ENCODE measurements at places on chromosomes 16 and 17.

- DNase-seq: no peak
Measured at GRCh38 chr16:73177729-73178295, 129.9 kb upstream of the ZFHX3 start.

DNA sequence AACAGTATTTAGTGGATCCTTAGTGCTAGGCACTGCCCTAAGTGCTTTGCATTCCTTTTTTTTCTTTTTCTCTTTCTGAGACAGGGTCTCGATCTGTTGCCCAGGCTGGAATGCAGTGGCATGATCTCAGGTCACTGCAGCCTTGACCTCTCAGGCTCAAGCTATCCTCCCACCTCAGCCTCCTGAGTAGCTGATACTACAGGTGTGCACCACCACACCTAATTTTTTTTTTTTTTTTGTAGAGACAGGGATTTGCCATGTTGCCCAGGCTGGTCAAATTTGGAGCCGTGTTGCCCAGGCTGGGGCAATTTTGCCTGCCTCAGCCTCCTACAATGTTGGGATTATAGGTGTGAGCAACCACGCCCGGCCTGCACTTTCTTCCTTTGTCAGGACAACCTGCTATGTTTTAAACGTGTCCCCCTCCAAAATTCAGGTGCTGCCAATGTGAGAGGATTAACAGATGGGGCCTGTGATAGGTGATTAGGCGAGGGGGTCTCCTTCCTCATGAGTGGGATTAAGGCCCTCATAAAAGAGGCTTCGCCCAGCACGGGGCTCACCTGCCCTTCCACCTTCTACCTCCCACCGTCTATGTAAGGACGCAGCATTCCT is 5.4 kb downstream of the NQO1 start:
- DNase-seq: no peak

- DNase-seq: peak; percentile 73
Measured at GRCh38 chr17:44331249-44331760, 6.7 kb upstream of the SLC25A39 start.

DNA sequence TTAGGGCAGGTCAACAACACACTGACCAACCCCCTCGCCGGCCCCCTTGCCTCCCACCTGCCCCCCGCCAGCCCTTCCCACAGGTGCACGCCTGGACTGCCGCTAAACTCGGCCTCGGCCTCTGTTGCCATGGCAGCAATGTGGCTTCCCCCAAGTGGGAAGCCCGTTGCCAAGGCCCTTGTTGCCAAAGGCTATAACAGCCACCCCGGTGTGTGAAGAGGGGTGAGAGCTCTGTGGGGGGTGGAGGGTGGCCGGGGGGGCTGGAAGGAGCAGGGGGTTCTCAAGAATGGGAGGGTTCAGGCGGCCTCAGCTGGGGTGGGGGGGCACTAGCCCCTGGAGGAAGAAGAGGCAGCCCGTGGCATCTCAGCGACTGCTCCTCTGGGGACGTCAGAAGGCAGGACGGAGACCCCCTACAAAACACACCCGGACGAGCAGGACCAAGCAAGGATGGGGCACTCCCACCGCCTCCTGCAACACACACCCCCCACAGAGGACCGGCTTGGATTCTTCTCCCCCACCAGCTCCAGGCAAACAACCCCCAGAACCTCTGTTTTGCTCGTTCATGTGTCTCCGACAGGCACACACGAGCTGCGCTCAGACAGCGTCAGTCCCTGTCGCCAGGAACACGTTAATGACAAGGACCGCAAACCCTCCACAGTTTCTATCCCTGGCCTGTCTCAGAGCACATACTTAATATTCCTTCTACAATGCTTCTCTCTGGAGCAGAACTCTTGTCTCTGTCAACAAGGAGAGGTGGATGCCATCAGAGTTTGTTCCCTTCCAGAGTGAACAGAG is 55.7 kb downstream of the ABR start:
- DNase-seq: no peak

- DNase-seq: no peak
Measured at GRCh38 chr16:88927661-88928060, 49.3 kb downstream of the CBFA2T3 start.

GRCh38 chr16:84672276-84673202 is 24.2 kb downstream of the KLHL36 start:
- DNase-seq: peak; percentile 84

- DNase-seq: no peak
Measured at GRCh38 chr16:21076186-21076883, 74.3 kb downstream of the DNAH3 start.

DNA sequence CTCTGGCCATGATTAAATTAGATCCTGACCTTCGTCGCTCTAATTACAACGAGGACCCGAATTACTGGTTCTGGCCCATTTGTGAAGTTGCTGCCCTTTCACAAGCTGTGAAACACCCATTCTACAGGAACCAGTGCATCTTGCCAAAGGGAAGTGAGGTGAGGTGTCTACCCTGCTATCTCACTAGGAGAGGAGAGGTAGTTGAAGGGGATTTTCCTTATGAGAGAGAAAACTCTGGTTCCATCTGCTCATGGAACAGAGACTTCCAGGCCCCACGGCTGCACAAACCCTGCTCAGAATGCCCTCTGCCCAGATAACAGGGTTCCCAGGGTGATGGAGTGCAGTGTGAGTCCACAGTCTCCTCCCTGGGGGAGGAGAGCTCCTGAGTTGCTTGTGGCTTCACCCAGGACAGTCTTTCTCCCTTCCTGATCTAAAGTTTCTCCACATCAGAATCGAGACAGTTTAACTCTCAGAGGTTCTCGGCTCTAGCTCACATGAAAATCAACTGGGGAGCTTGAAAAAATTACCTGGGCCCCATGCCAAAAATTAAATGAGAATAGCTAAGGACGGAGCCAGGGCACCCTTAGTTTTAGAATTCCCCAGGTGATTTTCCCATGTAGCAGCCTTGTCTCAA is 7.8 kb upstream of the SSTR2 start:
- no peak for DNase-seq

DNA sequence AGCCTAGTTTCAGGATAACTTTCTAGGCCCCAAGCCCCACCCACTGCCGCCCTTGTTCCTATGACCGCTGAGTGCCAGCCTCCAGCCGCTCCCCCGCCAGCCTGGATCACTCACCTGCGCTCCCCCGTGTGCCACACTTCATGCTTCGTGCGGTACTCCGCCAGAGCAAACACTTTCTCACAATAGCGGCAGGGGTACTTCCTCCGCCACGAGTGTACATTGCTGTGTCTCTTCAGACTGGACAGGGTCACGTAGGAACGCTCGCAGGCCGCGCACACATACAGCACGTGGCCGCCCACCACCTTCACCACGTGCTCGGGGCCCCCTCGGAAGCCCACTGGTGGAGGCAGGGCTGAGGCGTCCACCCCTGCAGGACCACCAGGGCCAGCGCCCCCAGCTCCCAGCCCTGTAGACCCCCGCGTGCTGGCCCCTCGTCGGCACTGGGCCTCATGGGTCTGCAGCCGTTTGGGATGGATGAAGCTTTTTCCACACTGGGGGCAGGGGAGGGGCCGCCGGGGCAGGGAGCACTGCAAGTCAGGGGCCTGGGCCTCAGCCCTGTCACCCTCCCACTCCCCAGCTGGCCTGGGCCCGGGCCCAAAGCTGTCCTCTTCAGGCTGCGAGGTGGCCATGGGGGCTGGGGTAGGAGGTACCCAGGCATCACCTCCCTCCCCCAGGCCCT is 13.7 kb downstream of the ZBTB4 start:
- DNase-seq: no peak

DNA sequence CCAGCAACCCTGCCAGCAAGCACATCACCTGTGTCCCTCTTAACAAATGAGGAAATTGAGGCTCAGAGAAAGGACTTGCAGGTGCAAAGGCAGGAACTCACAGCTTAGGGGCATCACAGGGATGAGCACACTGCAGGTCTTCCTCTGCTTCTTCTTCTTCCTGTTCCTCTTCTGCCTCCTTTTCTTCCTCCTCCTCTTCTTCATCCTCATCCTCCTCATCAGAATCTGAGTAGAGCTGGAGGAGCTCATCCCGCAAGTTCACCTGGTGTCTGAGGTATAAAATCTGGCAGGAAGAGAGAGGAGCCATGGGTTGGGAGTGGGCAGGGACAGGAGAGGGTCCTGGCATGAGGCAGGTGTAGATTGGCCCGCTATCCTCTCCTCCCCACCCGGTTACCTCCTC is 2.6 kb downstream of the HAP1 start:
- DNase-seq: no peak

DNA sequence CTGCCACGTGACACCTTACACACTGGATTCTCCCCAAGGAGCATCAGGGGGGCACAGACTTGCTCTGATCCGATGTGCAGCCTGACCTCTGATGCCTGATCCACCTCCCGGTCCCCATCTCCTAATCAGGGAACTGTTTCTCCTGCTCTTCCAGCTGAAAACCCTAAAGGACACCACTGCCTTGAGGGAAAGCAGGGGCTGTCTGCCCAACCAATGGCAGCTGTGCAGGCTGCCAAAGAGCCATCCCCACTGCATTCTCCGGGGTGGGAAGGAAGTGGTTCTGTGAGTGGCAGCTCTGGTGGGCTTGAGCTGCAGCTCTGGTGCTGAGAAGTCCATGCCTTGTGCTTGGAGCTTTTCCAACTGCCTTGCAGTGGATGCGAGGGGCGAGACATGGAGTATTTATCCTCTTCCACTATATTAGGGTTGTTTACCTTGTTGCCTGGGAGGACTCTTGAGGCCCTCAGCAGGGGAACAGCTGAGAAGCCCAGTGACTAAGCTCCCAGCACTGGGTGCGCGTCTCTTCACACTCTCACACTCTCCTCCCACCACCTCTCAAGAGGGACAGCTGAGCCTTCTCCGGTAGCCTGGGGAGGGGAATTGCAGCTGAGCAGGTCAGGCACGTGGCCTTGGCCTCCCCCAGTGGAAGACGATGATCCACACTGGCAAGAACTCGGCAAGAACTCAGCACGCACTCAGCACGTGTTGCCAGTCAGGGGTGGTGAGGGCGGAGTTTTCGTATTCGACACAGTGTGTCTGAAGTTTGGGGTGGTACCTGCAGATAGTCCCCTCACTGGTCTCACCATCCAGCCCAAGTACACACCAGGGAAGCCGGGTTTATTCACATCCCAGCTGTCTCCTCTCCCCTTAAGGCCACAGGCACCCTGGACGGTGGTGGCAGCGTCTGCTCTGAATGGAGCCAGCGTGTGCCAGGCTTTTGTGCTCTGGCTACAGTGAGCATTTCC is 21.1 kb upstream of the SPATA32 start:
- DNase-seq: no peak

DNA sequence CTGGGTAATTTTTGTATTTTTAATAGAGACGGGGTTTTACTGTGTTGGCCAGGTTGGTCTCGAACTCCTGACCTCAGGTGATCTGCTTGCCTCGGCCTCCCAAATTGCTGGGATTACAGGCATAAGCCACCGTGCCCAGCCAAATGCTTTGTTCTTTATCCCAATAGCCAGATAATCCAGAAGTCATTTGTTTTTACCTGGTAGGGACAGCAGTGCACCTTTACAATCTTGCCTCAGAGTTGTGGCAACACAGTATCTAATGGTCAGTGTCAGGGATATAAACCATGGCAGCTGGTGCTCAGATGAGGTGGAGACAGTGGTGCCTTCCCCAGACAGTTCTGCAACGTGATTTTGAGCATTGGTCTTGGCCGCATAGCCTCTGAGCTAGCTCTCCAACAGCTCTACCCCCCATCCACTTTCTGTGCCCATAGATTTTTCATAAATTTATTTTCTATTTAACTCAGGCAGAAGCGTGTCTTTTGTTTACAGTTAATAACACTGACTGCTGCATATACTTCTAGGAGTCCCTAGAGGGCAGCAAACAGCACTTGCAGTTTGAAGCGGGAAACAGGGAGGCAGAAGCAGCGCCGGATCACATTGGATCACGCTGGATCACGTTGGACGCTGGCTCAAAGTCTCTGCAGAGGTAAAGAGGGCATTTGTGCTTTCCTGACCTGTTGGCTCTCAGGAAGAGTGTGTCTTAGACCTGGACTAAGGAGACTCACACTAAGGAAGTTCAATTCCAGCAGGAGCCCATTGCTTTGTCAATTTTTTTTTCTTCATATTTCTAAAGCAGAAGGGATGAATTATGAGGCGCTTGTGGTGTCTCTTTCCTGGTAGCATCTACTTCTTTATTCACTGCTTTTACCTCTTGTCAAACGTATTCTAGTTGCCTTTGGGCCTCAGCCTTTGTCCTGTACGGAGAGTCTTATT is 5.1 kb upstream of the GGT6 start:
- peak; percentile 74 for DNase-seq

DNA sequence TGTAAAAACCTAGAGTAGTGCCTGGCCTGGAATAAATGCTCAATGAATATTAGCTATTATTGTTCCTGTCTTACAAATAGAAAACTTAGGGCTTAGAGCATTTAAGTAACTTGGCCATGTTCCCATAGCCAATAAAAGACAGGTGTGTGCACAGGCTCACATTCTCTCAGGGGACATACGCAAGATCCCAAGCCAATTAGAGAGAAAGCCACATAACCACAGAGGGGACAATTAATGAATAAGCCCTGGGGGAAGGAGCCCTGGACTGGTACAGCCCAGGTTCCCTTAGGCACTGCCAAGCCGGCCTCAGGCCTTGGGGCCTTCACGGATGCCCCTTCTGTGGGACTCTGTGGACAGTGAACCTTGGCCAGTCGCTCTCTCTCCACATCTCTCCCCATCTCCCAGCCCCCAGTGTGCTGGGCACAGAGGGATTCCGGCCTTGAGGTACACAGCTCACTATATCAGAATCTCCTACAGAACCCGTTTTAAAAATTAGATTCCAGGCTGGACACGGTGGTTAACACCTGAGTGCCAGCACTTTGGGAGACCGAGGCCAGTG is 27.3 kb upstream of the ABCC12 start:
- DNase-seq: no peak

DNA sequence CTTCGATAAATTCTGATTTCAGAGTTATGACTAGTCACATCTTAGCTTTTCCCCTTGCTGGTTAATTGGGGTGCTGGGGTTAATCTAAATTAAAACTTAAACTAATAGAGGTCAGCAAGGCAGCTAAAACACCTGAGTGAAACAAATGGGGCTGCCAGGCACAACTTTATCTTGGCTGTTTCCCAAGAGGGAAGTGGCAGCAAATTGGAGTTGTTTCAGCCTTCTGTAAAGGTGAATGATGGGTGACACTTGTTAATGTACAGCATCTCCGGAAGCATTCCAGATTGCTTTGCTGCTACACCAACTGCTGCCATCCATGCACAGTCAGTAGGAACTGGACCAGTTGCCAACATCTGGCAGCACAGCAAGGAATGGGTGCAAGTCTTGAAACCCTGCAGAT is 43.9 kb downstream of the AATF start:
- DNase-seq: no peak

- no peak for DNase-seq
Measured at GRCh38 chr16:1745181-1745899, 26.0 kb downstream of the NME3 start.

Measured in germinal center (tissue), 1 donor.